ENCODE measurements at places on chromosomes 5 and 9.
A peak's percentile ranks its signal among the peaks of the same experiment; 100 is the strongest.

GRCh38 chr5:1375871-1376810, 31.2 kb upstream of the CLPTM1L start:
- DNase-seq: no peak

DNA sequence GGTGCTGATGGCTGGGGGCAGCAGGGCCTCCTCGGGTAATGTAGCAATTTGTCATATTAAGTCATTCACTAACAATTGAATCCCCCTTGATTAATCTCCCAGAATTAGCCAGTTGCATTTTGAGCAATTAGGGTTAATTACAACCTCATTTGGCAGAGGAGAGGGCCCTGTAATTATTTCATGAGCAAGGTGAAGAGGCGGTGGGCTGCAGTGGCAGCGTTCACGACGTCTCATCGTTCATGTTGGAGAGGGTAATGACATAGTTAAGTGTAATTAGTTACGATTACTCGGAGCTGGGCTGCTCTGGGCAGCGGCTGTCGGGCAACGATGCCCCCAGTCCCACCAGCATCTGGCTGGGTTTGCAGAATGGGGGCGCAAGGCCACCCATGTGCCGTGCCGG, 46.0 kb downstream of the NEK6 start:
- no peak for DNase-seq

DNA sequence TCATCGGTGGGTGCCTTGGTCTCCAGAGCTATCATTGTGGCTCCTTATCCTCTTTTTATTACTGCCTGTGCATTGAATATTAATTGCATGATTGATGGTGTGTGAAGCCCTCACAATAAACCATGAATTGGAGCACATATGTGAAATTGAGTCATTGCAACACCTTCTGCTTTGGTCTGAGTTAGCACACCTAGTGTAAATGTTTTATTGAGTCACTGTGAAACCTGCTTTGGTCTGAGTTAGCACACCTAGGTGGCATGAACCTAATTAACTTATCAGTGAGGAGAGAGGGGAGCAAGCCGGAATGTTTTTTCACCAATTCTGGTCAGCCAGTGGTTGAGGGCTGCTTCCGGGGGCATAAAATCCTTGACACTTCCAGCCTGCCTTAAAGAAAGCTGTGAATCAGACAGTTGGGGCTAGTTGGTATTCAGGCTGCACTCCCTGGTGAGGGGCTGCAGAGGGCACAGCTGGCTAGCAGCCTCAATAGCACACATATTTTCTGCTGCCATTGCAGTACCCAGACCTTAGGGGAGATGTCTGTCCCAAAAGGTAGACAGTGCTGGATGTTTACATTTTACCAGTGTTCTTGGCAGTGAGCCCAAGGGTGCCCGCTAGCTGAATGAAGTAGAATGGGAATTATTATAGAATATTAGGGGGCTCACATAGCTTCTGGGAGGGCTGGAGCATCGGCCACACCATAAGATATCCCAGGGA, 76.5 kb upstream of the GOLM1 start:
- DNase-seq: no peak

- peak; percentile 17 for DNase-seq
Observed at GRCh38 chr5:78008356-78008967, 232.3 kb upstream of the TBCA start.
